ENCODE measurements at places on chromosomes 3 and 15.

- no peak for DNase-seq
Measured at GRCh38 chr3:53140847-53141845, 10.9 kb upstream of the RFT1 start.

GRCh38 chr3:62562596-62562995 lies 189.2 kb upstream of the FEZF2 start:
- DNase-seq = no peak

DNA sequence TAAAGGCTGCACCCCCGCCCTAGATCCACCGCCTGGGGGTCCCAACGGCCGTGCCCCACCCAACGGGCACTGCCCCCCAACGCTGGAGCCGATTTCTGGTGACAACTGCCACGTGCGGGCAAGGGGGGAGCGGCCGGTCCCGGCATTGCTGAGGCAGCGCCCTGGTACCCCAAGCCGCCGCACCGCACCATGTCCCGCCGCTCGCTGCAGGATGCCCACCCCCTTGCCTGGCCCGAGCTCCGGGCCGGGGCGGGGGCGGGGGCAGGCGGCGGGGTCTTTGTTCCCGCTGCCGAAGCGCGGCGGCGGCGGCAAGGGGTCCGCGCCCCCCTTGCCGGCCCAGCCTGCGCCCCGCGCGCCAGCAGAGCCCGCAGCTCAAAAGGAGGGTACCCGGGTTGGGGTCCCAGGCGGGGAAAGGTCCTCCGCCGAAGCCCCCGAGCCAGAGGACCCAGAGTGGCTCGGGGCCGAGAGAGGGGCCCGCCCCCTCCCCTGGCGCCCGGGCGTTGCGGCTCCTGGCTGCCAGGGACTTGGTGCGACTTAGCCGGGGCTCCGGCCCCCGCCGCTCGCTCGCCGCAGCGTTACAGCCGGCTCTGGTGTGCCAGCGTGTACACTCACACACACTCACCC lies 678 bp downstream of the SEMA7A start:
- DNase-seq = peak; percentile 26

DNA sequence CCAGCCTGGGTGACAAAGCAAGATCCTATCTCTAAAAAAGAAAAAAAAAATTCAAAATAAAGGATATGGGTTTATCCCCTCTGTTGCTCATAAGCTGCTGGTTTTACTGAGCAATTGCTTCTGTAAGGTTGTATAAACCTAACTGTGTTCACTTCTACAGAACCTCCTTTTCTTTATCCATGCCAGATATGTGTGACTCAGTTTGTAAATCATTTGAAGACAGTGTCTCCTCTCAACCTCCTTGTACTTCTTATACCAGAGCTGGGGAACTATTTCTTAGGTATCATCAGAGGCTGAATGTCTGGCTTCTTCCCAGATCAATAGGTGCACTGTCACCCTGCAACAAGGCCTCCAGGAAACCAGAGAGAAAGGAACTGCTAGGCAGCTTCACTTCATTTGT lies 273.8 kb downstream of the CD47 start:
- DNase-seq = no peak

- DNase-seq = no peak
Measured at GRCh38 chr3:189099505-189100290, 72.1 kb upstream of the TPRG1 start.

- DNase-seq = no peak
Measured at GRCh38 chr3:112089956-112090886, 4.0 kb downstream of the C3orf52 start.

DNA sequence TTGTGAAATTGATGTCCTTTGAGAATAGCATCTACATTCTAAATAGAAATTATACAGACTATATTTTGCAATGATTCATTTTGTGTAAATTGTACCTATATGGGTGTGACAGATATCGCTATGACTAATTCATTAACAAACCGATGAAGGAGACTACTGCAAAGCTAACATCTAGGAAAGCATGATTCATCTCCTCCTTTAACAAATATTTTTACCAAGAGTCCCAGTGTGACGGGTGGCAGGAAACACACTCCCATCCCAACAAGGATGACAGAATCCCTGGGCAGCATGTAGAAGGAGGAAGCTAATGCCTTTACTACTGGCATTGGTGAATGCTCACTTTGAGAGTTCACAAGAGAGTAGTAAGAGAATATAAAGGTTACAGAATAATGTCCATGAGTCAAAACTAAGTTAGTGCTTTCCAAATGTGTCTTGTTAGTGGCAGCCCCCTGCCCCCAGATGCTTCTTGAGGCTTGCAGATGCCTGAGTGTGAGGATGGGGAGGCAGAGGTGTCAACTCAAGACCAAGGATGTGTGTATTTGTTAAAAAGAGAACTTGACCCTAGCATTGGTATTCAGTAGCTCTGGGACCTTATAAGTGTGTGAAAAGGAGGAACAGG lies 180.6 kb downstream of the FMN1 start:
- DNase-seq = no peak

DNA sequence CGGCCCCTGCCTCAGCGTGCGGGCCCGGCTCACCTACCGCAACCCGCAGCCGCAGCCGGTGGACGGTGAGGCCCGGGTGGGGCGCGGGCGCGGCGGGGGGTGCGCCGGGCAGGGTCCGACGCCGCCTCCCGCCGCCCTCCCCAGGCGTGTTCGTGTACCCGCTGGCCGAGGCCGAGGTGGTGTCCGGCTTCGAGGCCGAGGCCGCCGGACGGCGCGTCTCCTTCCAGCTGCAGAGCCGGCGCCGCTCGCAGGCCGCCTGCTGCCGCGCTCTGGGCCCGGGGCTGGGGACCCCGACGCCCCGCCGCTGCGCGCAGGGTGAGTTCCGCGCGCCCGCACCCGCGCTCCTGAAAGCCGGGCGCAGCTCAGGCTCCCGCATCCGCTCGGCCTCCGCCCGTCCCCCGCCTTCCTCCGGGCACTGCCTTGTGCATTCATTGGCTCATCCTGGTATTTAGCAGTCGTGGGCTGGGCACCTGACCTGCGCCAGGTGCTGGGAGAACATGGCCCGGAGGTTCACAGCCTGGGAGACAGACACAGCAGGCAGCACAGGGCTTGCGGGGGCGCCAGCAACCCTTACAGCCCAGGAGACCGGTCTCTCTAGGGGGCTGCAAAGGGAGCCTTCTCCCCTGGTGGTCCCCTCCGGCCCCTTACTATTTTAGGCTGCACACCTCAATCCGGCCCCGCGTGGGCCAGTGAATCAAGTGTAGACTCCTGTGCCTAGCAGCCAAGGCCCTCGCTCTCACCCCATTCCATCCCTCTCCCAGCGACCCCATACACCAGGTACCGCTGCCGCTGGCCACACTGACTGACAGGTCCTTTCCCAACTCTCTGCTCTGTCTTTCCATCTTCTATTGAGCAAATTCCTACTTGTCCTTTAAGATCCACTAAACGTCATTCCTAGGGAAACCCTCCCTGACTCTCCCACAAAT lies 1.5 kb downstream of the VWA5B2 start:
- no peak for DNase-seq

DNA sequence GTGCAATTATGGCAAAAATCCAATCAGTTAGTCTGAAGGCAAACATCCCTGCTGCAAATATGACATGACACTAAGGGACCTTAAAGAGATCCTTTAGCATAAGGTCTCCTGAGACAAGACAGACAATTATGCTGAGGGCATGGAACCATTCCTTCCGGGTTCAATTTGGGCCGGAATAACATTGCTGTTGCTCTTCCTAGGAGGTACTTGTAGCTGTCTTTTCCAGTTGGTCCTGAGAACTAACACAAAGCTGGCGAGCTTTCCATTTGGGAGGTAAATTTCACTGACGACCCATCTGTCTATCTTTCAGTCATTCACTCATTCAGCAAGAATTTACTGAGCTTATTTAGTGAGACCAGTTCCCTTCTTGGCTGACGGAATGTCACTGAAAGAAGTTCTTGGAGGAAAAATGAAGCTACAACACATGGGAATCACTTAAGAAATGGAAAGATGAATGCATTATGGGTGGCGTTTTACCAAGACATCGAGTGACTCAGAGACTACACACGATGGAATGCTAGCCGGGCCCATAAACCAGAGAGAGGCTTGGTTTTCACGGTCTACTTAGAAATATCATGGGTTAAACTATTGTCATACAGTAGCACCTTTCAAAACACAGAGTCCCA lies 215.5 kb downstream of the PDZRN3 start:
- DNase-seq = no peak

GRCh38 chr3:188487652-188488051 lies 333.7 kb downstream of the LPP start:
- DNase-seq = no peak

- DNase-seq = no peak
Measured at GRCh38 chr3:184532940-184533732, 28.4 kb upstream of the EPHB3 start.

DNA sequence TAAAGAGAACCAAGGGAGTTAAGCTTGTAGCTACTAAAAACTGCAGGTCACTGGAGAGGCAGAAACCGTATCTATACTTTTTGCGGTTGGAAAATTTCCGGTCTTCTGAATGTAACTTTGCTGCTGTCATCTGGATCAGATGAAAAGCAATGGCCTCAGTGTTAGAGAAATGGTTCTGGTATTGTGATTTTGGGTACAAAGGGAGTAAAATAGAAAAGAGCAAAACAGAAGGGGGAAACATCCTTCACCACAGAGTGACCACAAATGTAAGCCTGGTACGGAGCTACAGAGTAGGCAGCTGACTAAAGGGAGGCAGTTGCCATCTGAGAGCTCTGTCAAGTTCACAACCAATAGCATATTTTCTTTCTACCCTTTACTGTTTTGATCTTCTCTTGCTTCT lies 5.6 kb downstream of the CD96 start:
- DNase-seq = no peak

DNA sequence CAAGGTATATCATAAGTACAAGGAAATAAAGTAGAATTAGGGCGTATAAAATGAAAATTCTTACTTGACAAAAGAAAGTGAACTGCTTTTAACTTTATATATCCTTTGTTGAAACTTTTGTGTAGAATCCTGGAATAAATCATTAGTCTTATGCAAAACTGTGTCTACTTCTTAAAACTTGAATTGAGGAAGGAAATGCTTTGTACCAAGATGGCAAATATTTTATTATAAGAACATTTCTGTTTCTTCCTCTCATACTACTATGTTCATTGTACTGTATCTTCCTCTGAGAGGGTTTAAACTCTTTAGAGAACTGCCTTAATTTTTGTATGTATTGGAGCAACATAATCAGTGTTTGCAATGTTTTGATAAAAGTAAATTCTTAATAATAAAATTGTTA lies 42.0 kb downstream of the RASA2 start:
- DNase-seq = no peak

- DNase-seq = peak; percentile 38
Measured at GRCh38 chr3:105422645-105423044, 55.9 kb downstream of the ALCAM start.
